ENCODE measurements at places on chromosomes 1 and 21.

DNA sequence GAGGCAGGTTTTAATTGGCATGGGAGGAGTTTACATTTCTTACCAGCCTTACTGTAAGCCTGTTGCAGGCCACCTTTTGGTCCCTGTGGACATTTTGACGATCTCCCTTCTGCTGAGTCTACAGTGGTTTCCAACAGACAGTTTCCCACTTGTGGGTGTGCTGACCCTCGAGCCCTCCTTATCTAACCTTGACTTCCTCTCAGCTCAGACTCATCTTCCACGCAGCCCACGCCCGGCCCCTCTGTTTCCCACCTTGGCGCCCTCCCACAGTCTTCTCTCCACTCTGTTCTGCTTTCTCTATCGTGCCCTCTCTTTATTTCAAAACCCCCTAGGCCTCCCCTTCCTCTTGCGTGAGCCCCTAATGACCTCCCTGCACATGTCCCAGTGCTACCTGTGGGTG is 6.1 kb upstream of the ARL8A start:
- DNase-seq: no peak

DNA sequence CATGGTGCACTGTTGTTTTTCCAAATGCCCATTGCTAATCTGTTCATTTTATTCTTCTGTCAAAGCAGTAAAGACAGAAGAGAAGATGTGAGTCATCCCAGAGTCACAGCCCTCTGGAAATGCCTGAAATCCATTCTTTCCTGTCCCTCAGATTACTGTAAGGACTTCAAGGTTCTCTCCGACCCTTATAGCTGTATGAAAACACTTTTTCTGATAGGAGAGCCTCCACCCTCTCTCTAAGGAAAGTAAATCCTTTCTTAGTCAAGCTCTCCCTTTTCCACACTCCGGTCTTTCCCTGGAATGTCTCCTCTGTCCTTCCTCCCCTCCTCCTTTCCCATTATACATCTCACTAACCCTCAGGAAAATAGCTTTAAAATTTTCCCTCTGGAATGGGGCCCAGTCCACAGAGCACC is 3.5 kb upstream of the PRDX6 start:
- DNase-seq: no peak

DNA sequence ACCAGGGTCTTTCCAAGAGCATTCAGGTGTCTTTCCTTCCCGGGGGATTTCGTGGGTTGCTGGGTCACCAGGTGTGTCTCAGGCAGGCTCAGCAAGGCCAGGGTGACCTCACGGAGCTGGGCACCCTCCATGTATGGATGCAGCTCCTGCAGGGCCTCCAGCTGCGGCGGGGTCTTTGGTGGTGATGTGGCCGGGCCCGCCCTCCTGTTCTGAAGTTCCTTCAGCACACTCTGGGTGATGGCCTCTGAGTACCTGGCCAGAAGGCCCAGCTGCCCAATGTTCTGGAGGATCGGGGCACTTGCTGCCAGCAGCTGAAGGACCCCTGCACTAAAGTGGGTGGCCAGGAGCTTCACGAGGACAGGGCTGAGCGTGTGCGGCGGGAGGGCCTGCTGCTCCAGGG is 45.5 kb downstream of the URB1 start:
- no peak for DNase-seq

DNA sequence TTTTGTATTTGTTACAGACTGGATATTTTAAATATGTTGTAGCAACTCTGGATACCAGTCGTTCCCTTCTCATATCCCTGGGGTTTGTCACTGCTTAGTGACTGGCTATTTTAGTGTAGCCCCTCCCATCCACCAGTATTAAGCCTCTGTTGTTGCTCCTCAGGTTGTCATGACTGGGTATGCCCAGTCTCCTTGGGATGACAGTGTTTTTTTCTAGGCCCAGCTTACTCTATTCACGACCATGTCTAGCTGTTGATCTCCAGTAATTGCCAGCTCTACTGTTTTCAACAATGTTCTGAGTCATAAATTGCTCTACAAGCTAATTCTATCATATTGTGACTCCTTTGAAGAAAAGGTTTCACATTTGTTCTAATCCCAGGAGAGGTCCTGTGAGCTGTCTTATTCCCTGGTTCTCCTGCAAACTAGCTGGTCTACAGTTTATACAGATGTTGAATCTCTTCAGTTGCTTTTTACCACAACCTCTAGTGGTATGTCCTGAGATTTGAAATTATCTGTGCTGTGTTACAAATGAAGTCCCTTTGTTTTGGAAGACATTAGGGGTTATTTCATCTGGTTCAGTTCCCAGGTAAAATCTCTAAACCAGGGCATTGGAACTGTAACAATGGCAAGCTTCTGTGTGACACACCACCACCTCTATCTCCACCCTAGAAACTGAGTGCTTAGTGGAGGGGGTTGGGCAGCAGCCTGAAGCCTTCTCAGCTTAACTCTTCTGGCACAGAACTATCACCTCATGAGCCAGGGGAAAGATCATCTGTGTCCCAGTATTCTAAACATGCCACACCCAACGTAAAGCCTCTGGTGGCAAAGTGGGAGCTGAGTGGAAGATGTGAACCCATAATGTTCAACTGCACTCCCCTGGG is 124.6 kb downstream of the TRIM33 start:
- no peak for DNase-seq

DNA sequence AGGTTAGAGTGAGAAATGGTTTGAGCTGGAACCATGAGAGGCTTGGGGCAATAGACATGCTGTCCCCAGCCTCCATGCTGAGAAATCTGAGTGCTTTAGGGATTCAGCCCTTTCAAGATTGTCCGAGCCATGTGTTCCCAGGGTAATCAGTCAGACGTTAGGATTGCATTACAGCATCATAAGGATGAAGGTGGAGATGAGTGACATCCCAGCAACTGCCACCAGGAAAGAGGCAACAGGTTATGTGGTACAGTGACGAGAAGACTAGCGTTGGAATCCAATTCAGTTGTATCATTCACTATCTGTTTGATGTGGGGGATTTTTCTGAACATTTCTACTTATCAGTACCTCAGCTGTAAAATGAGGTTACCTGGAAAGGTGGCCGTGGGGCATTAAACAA is 1.7 kb downstream of the CAMK1G start:
- no peak for DNase-seq

DNA sequence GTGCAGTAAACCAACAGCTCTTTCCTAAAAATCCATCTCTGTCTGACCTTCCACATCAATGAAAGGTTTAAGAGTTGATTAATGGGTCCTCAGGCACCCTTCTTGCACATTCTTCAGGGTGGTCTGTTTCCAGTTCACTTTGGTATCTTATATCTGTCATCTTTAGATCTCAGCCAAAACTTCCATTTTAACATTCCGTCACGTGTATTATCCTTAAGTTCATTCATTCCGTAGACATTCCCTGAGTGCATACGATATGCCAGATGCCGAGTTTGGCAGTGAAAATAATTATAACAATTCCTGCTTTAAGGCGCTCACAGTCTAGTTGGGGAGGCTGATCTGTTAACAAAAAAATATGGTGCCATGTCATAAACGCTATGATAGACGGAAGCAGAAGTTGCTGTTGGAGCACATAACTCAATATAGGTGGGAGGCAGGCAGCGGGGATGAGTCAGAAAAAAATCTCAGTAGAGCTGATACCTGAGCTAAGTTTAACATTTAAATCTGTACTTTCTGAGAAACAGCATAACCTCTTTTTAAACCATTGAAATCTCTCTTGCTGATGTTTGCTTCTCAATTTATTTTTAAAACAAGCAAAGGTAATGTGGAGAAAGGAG is 59.6 kb upstream of the HOOK1 start:
- DNase-seq: no peak
